ENCODE measurements at places on chromosomes 5 and 9.

GRCh38 chr5:174953871-174954270 lies 229.5 kb downstream of the MSX2 start:
- DNase-seq, result no peak

- DNase-seq, result no peak
Observed at GRCh38 chr5:1390861-1391600, 46.1 kb upstream of the CLPTM1L start.

DNA sequence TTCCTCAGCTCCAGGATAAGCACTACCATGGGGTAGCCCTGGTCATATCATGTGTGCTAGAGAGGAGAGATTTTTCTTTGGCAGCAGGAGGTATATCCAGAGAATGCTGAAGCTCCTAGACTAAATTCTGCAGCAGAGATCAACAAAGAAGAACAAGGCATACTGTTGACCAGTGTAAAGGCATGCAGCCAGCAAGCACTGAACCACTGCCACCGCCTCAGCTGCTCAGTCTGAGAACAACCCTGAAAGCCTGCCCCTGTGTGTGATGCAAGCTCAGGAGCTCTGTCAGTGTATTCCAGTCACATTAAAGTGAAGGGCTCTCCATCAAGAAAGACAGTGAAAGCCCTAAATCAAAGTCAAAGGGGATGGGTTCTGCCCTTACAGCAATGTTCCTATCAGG lies 439.5 kb upstream of the CD180 start:
- DNase-seq, result no peak

GRCh38 chr5:95712347-95712958 lies 18.7 kb upstream of the RHOBTB3 start:
- no peak for DNase-seq

DNA sequence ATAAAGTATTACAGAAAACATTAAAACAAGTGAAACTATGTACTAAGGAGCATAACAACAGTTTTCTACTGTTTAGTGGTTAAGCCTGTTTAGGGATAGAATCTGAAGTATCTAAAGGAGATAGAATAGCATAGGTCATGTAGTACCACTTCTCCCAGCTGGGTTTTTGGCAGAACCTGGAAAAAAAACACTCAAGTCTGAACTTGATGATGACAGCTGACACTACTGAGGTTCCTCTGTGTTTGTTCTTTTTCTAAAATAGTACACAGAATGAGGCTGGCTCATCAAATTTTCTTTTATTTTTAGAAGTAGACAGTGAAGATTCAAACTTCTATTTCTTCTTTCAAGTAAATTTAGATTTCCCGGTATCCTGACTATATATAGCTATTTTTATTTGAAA lies 203.8 kb upstream of the ACO1 start:
- no peak for DNase-seq

GRCh38 chr5:139148986-139149385 lies 49.2 kb downstream of the SIL1 start:
- DNase-seq, result no peak

DNA sequence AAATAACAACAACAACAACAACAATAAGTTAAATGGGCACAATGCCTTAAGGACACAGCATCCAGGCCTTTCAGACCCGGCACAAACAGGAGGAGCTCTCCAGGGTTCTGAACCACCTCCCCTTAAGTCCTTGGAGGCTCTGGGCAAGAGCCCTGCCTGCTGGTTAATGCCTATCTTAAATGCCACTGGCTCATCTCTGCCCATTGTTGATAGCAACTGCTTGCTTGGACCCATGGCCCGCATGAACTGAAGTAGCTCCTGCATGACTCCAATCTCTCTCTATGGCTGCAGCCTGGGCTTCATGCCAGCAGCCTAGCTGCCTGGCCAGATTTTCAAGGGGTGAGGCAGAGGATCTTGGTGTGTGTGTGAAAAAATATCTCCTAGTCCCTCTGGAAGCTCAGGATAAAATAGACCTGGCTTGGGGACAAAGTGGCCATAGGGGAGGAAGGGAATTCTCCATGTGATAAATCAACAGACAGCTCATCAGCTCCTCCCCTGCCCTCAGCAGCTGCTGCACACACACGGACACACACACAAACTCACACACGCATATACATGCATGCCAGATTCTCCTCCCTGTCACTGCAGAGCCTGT lies 27.4 kb downstream of the FAM219A start:
- no peak for DNase-seq

- no peak for DNase-seq
Observed at GRCh38 chr5:92678640-92679039, 902.4 kb downstream of the NR2F1-AS1 start.

DNA sequence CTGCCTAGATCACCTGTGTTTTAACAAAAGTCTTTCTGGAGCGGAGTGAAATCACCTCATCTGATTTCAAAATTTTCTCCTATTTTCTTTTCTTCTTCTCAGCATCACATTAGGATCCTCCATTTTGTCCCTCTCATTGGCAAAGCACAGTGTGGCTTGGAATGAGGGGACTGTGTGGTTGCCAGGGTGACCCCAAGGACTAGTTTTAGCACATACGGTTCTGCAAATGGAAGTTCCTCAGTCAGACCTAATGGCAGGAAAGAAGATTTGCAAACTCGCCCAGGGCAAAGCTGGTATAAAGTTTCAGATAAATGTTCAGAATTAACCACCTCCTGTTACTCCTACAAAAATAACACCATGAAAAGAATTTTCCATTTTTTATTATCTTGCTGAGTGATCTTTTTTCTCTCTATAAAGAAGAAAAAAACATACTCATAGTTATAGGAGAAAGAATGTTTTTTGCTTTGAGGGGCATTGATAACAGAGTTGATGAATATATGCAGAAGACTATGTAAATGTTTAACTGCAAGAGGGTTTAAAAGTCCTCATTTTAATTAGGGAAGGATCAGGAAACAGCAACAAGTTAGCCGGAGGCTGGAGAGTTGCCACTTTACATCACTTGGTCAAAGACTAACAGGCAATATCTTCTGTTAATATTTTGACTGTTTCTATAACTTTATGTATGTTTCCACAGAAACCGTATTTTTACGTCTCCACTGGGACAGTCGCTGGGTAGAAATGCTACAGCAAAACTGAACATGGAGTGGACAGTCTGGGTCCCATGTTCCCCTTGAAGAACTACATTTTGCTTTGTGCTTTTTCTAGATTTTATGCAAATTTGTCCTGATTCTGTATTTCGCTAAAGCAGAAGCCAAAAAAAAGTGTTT lies 257.8 kb downstream of the NR2F1-AS1 start:
- no peak for DNase-seq

DNA sequence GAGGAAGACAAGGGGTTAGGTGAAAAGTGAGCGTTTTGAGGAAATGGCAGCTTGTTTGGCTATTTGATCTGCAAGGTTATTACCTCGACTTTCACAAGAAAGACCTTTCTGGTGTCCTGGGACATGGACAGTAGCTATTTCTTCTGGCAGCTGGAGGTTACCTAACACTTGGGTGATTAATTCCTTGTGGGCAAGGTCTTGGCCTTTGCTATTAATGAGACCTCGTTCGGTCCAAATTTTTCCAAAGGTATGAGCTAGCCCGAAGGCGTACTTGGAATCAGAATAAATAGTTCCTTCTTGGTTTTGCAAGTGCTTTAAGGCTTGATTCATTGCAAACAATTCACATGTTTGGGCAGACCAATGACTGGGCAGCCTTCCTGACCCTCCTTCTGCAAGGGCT lies 4.9 kb downstream of the GTF3C5 start:
- DNase-seq, result no peak

DNA sequence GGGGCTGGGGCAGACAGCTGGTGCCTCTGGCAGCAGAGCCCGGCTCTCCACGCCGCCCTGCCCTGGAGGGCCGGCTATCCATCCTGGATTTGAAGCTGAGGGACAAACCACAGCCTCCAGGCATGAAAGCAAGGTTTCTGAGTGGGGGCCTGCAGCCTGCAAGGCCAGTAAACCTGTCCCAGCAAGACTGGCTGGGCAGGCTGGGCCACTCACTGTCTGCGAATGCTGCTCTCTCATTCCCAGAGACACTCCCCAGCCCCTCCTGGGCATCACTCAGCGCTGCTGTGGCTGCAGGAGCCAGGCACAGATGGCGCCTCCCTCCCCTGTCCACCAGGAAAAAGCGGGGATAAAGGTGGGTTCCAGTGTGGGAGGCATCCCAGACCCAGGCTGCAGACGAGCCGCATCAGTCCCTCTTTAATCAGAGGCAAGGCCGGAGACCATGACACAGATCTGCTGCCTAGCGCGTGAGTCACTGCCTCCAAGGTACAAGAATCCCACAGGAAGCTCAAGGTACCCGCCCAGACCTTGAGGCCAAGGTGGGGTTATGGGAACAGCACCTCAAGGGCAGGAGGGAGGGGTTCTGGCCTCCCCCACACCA lies 118.0 kb downstream of the VAV2 start:
- no peak for DNase-seq

DNA sequence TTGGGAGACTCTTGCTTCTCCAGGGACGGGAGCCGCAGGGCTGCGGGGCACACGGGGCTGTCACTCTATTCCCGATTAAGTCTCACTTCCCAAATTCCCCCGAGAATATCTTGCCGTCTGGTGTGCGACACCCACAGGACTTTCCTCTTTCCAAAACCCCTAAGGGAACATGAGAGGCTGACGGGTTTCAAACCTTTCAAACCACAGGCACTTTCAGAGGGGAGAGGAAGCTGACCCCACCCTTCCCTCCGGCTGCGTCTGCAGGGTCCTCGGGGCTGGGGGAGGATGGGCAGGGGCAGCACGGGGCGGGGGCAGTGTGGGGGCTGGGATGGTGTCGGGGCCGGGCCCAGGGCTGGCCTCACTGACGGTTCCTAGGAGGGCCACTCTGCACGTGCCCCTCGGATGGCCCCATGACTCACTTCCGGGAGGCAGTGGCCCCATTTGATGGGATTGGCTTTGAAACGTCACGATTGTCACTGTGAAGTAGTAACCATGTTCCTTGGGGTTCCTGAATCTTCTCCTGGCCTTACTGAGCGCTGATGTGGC lies 38.2 kb downstream of the SLC9A3 start:
- no peak for DNase-seq

GRCh38 chr9:113570106-113570505 lies 106.6 kb downstream of the RGS3 start:
- no peak for DNase-seq

All from stimulated activated CD8-positive, alpha-beta memory T cell treated with anti-CD3 and anti-CD28 coated beads, Interleukin-15, amount 100 ng/mL, for 4 hours (primary cell).